Left renal cortex interstitium (tissue), 4 donors: ENCODE measurements at places on chromosomes 5 and 9. TPM values are rescaled to one million over a fixed set of nuclear protein-coding genes. Genes with fewer than 3 reads are reported as not detected.

GRCh38 chr9:133370685-133371084 lies 5.2 kb downstream of the SURF4 start:
- DNase-seq, result no peak

GRCh38 chr5:151208481-151208914 lies 15.4 kb downstream of the CCDC69 start:
- DNase-seq, result no peak

DNA sequence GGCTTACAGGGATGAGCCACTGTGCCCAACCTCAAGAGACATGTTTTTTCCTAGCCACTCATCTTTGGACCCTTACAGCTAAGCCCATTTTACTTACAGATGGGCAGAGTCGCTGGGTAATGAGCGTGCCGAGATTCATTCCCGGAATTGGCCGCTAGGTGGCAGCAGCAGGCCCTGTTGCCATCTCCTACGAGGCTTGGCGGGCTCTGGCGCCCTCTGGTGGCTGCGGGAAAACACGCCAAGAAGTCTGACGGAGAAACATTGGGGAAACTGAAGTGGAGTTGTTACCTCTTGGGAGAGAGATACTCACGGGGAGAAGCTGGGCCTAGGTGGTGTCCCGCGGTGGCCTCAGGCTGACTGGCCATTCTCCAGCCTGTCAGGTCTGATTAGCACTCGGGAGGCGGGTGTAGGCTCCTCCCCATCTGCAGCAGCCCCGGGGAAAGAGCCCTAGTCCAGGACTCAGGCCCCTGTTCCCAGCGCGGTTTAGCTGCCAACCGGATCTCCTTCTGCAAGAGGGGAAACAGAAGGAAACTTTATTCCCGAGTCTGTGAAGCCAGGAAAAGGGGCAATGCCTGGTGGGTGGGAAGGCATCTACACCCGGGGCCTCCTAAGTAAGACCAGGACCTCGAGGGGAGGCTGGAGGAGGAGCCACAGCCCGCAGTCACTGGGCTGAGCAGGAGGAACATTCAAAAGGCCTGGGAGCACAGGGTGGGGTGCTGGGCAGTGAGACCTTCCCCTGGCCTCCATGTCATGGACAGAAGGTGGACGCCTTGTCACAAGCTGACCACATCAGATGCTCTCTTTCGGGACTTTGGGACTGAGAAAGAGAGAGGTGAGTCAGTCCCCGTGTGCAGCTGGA lies 9.7 kb downstream of the PTGES2 start:
- peak; percentile 80 for DNase-seq

DNA sequence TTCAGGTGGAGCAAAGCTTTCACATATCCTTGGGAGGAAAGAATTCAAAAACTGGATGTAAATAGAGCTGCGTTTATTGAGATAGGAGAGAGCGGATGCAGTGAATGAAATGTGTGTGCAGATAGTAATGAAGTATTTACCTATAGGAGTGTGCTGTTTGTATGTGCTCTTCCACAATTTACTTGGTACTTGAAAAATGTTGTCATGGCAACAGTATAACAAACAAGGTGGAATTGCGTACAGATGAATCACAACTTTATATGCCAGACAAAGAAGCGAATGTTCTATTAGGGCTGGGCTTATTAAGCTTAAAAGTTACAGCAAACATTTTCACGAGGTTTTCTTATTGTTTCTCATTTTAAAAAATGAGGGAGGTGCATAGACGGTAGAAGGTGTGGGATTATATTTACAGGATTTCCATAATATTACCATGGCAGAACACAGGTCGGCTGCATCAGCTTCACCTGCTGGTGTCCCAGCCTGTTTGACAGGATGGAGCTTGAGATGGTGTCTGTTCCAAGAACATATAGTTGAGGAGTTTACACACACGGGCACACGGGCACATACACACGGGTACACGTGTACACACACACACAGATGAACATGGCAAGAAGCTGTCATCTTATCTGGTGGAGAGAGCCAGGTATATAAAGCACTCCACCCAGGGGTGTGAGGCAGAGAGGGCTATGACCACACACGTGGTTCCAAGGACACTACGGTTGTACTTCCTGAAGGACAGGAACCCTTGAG lies 155.7 kb downstream of the RMI1 start:
- no peak for DNase-seq

- DNase-seq, result no peak
Measured at GRCh38 chr5:143605403-143606005, 202.0 kb upstream of the NR3C1 start.

- no peak for DNase-seq
Measured at GRCh38 chr5:163730206-163730756, 224.9 kb downstream of the MAT2B start.

DNA sequence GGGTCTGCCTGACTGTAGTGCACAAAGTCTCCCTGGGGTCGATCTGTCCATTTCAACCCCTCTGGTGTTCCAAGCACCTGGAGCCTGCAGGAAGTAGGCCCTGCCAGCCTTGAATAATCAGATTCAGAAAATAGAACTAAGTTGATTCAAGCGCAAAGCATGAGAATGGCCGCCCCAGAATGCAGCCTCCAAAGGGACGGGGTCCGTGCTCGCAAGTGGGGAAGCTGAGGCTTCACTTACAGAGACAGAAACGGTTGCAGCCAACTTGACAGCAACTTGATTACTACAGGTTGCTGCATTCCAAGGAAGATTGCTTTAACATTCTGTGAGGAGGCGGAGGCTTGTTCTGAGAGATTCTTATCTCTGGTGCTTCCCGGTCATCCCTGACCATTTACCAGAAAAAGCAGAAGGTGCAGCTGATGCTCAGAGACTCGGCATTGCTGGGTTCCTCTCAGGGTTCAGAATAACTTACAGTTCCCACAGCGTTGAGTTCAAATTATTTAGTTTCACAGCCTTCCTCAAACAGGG lies 14.9 kb upstream of the LRRC14B start:
- no peak for DNase-seq

- DNase-seq, result no peak
Measured at GRCh38 chr9:90773617-90774016, 28.0 kb upstream of the SYK start.

DNA sequence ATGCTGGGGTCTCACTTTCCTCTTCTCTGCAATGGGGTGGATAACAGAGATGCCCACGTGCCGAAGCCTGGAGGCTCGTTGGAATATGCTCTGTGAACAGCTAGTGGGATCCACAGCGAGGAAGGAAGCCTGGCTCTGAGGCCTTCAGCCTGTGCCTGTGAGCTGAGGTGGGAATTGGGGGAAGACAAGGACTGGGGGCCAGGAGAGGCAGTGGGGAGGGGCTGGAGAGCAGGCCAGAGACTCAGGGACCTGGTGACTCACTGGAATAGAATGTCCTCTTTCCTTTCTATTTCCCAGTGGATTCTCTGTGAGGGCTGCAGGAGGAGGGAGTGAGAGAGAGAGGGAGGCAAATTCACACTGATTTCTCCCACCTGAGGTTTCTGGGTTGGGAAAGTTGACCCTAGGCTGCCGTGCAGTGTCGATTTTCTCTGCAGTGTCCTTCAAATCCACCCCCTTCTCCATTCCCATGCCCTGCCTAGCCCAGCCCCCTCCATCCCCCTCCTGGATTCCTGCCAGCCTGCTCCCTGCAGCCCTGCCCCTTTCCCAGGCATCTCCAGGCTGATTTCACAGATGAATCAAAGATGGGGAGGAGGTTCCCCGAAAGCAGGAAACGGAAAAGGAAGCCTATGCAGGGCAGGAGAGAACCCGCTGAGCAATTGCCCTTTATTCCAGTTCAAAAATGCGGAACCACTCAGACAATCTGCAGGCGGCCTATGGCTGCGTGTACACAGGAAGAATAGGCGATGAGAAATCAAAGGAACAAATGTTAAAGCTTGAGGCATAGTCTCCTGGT lies 1.4 kb upstream of the SPAAR start:
- DNase-seq, result peak; percentile 56

- DNase-seq, result no peak
Measured at GRCh38 chr9:125074976-125075375, 68.4 kb downstream of the SCAI start.

GRCh38 chr5:32842813-32843530 lies 131.9 kb downstream of the NPR3 start:
- no peak for DNase-seq

DNA sequence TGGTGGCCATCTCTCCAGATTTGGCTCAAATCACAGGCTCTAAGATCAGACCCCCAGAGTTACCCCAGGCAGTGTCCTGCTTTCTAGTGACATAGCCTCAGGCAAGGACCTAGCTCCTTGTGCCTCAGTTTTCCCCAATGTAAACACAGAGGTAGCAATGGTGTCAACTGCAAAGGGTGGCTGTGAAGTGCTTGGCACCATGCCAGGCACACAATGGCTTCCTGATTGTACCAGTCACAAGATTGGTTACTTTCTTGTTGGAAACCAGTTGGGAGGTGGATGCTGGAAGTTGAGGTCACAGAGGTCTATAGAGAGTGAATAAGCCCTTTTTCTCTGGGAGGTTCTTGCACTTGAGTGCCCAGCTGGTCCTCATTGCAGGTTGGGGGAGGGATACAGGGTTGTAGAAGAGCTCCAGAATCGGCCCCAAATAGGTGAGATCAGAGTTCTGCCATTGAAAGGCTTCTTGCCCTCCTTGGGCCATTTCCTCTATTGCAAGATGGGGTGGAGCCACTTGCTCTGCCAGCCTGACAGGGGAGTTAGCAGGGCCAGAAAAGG lies 2.3 kb downstream of the STKLD1 start:
- DNase-seq, result no peak

GRCh38 chr5:67636091-67636490 lies 439.5 kb upstream of the CD180 start:
- DNase-seq, result no peak

DNA sequence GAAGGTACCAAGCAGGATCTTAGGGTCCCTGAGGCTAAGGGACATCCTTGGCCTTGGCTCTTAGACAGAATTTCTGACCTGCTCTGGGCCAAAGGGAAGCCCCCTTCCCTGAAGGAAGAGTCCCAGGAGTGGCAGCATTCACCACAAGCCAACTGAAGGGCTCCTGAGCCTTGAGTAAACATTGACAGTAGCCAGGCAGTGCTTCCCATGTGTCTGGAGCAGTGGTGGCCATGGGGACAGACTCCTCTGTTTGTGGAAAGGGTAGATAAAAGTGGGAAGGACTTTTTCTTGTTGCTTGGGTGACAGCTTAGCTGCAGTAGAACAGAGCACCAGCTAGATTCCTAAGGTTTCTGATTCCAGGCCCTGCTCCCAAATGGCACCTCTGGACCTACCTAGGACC lies 61.4 kb upstream of the VLDLR start:
- no peak for DNase-seq

DNA sequence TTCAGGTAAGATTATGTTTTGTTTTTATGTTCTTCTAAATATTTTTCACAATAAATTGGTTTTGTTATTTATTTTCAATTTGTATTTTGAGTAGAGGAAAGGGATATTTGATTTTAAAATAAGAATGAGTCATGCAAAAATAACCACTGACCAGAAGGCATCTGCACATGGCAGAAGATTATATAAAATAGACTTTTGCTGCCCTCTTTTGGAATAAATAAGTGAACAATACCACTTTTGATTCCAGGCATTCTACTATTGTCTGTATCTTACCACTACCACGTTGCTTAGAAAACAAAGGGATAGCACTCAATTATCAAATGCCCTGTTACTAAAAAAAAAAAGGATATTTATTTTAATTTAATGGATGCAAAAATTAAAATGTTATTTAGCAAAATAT lies 227.3 kb upstream of the ITGA1 start:
- no peak for DNase-seq

Gene DND1
- not detected for polyA plus RNA-seq

Gene MEGF10
- polyA plus RNA-seq, result 0.92 TPM

Gene ESM1
- polyA plus RNA-seq, result 8.4 TPM

Gene ACTBL2
- polyA plus RNA-seq, result not detected

Gene FCN1
- 2.2 TPM for polyA plus RNA-seq

Gene FAM221B
- polyA plus RNA-seq, result 0.22 TPM

Gene CCL27
- 0.41 TPM for polyA plus RNA-seq

Gene GOLM1
- 164 TPM for polyA plus RNA-seq

Gene MEF2C
- 31.7 TPM for polyA plus RNA-seq

Gene BTNL9
- 5.6 TPM for polyA plus RNA-seq

Gene CARTPT
- polyA plus RNA-seq, result 0.11 TPM

Gene SEMA6A
- polyA plus RNA-seq, result 61.6 TPM

Gene C9orf43
- polyA plus RNA-seq, result 0.89 TPM
